ENCODE measurements at places on chromosomes 16 and 17.

GRCh38 chr16:89103156-89103555 is 9.5 kb downstream of the ACSF3 start:
- peak; percentile 86 for DNase-seq

- DNase-seq: peak; percentile 89
These were observed 313.0 kb downstream of the SEC14L1 start for GRCh38 chr17:77453613-77454241.

GRCh38 chr17:40556198-40556661 is 9.0 kb downstream of the CCR7 start:
- no peak for DNase-seq

GRCh38 chr17:12046786-12047185 is 26.1 kb downstream of the MAP2K4 start:
- no peak for DNase-seq

DNA sequence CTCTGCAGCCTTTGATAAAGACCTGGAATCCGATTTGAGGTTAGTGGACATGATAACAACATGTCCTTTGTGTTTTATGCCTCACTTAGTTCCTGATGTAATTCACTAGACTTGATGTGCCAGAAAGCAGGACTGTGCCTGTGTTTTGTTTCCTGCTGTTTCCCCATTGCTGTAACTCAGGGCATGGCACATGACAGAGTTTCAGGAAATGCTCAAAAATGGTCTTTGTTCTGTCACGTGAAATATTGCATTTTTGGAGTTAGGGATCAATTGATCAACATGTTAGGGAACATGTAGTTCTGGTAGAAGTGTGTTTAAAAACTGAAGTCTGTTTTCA is 32.8 kb downstream of the DHX38 start:
- DNase-seq: no peak

DNA sequence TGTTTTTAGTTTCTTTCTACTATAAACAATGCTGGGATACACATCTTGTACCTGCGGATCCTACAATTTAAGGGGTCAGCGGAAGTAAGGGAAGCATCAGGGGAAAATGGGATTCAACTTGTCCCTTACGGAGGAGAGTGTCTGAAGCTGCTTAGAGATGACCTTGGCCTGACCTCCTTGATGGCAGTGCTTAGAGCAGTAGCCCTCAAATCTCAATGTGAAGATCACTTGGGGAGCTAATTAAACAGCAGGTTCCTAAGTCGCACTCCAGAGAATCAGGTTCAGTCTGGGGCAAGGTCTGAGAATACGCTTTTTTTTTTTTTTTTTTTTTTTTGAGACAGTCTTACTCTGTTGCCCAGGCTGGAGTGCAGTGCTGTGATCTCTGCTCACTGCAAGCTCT is 9.6 kb upstream of the METTL16 start:
- no peak for DNase-seq

- no peak for DNase-seq
These were observed 32.5 kb downstream of the AKAP10 start for GRCh38 chr17:19945009-19945626.

GRCh38 chr16:88965826-88966480 is 11.1 kb downstream of the CBFA2T3 start:
- DNase-seq: no peak

DNA sequence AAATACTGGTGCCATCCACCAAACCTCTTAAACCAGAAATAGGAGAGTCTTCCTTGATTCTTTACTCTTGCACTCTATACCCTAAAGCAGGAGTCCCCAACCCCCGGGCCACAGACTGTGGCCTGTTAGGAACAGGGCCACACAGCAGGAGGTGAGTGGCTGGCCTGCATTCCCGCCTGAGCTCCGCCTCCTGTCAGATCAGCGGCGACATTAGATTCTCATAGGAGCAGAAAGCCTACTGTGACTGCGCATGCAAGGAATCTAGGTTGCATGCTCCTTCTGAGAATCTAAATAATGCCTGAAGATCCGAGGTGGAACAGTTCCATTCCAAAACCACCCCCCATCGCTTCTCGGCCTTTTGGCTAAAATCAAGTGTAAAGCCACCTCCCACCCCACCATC is 30.3 kb upstream of the SRCIN1 start:
- DNase-seq: no peak

DNA sequence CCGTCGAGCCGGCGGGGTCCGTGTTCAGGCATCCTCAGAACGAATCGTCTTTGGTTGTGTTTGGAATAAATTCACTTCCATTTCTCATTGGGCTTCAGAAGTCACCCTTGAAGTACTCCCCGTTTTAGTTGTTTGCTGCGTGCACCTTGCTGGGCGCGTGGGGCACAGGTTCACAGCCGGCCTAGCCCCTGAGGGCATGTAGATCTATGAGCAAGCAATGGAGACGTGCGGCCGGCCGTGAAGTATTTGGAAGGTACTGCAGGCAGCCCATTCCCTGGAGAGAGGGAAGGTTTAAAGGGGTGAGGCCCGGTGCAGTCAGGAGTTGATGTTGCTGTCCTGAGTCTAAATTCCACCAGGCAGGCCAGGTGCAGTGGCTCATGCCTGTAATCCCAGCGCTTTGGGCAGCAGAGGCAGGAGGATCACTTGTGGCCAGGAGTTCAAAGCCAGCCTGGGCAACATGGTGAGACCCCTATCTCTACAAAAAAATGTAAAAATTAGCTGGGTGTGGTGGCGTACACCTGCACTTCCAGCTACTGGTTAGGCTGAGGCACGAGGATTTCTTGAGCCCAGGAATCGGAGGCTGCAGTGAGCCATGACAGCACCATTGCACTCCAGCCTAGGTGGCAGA is 714 bp downstream of the ACSF3 start:
- DNase-seq: peak; percentile 39

- no peak for DNase-seq
These were observed 13.2 kb downstream of the GABARAPL2 start for GRCh38 chr16:75579281-75579834.

DNA sequence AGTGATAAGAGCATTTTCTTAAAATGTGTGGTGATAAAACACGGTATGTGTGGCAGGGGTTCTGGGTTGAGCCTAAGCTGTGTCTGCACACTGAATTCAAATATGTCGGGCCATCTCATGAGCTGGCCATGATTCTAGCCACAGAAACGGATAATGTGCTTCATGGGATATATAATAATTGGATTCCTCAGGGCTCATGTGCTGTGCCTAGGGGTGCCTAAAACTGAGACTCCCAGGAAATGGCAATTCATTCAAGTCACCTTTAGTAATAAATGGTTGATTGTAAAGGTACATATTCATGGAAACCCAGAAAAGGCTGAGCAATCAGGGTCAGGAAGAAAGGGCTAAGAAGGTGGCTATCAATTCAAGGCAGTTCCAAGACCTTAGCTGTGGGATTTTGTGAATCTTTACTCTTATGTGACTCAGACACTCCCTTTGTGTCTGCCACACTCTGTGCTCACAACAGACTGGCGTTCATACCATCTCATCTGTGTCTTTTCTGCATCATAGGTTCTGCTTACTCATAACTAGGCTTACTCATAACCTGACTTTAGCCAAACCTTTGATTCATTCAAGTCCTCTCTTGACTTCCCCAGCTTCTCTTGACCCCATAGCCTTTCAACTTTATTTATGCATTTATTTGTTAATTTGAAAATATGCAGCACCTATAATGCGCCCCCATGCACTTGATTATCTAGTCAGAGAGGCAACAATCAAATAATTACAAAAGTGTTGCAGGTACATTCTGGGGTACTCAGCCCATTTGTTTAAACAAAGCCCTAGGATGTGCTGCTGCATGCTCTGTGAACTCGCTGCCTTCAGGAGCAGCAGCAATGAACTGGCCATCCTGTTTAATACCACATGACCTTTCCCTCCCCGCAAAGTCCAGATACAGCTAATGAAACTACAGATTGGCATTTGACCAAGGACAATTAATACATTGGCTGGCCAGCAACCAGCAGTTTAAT is 28.4 kb upstream of the MED13 start:
- no peak for DNase-seq

All from transverse colon (tissue), 4 donors.